Stimulated activated CD4-positive, alpha-beta T cell treated with anti-CD3 and anti-CD28 coated beads, TNF-alpha, amount 100 ng/mL, for 24 hours (primary cell): ENCODE measurements at places on chromosomes 6 and 20.

GRCh38 chr20:54585217-54585616, 109.8 kb downstream of the DOK5 start:
- DNase-seq, result no peak

GRCh38 chr20:36154700-36155628, at the start of gene EPB41L1:
Gene EPB41L1 (plus strand): TSS chr20:36154740. CDS start chr20:36173778, 19,038 bp downstream.
- DNase-seq, result no peak

GRCh38 chr6:168545428-168545827, 104.4 kb downstream of the SMOC2 start:
- DNase-seq, result no peak

DNA sequence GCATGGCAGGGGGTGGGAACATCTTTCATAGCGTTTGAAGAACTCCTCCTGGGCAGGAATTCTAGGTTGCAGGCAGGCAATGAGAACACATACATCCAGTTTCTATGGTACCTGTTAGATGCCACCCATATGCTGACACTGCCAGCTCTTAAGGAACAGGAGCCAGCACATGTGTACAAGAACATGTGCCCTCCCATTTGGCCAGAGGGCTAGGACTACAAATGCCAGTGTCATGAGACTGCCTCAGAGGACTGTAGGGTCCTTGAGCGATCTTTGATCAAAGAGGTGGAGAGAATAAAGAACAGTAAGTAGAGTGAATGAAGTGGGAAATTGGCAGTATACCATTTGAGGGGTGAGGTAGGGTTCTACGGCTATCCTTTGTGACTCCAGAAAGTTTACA, 45.8 kb downstream of the GCLC start:
- no peak for DNase-seq

GRCh38 chr6:149064660-149065015, 252.9 kb upstream of the TAB2 start:
- no peak for DNase-seq

DNA sequence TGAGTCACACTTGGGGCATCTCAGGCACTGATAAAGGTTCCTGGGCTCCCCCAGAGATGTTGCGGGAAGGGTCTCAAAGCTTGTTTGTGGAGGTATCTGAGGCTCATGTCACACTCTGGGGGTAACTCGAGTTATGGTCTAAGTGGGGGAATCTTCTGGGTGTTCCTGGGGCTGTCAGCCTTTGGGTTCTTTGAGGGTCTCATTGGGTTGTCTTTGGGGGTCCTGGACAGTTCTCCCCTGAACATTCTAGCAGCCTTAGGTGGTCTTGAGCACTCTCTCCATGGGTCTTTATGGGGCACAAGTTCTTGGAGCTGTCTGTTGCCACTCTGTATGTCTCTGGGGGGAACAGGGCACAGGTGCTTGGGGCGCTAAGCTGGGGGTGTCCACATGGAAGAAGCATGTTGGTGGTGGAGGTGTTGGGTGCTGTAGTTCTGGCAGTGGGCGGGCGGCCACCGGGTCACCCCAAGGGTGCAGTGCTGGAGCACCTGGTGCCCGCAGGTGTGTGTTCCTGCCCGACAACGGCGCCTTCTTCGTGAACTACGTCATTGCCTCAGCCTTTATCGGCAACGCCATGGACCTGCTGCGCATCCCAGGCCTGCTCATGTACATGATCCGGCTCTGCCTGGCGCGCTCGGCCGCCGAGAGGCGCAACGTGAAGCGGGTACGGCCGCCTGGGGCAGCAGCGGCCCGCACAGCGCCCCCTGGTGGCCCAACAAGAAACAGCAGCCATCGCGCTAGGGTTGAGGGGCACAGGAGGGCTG, 7.1 kb upstream of the CAPN11 start:
- DNase-seq, result peak; percentile 80

- no peak for DNase-seq
Observed at GRCh38 chr6:150546457-150546856, 53.2 kb upstream of the PLEKHG1 start.

DNA sequence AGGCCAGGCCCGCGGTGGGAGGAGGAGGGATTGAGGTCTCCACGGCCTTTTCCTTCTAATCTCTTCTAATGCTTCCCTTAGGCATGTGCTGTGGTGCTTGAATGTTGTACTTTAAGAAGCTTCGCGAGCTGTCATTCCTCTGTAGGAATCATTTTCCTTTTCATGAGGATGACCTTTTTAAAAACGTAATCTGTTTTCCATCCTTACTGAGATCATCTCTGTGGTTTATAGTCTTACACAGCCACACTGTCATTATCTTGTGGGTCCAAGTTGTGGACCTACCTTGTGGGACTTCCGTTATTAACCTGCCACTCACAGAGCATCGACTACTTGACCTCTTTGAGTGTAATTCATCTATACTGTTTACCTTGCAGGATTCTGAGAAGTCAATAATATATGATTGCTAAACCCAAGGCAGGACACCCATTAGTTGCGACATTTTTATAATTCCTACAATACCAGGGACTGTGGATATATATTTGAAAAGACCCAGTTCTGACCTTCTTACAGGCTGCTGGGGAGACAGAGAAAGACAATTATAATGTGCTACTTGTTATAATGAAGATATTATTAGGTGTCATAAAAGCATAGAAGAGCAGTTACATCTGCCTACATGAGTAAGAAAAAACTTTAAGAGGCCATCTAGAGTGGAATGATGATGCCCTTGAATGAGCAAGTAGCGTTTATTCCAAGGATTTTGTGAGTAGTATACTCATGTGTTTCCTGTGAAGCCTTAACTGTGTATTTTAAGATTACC, 842 bp downstream of the SLC25A27 start:
- no peak for DNase-seq

- DNase-seq, result no peak
Observed at GRCh38 chr6:135627092-135627715, 129.7 kb upstream of the AHI1 start.

DNA sequence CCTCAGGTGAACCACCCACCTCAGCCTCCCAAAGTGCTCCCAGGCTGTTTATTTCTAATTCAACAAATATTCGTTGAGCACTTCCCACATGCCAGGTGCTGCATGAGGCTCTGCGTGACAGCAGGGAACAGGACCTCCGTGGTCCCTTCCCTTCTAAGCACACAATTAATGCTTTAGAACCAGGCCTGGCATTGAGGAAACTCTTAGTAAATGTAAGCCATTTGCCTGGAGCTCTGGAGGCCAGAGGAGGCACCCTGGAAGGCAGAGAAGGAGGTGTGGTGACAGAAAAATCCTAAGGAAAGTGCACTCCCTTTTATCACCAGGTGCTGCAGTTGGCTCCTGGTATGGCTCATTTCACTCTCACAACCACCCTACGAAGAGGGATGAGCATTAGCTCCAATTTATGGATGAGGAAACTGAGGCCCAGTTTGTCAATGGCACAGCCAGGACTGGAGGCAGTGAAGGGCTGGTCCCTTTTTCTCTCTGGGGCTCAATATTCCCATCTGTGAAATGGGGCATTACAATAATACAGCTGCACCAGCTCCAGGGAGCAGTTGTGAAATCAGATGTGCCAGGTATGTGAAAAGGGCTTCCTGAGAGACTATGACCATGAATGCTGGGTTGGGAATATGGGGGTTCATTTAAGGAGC, 8.1 kb upstream of the ID1 start:
- no peak for DNase-seq

GRCh38 chr20:3898639-3899038, 9.5 kb downstream of the PANK2 start:
- DNase-seq, result no peak

- no peak for DNase-seq
Observed at GRCh38 chr6:19424853-19425252, 412.3 kb upstream of the ID4 start.

GRCh38 chr6:11263291-11263775, 30.9 kb upstream of the NEDD9 start:
- no peak for DNase-seq

GRCh38 chr6:46972531-46972930, 50.8 kb upstream of the ADGRF5 start:
- no peak for DNase-seq

DNA sequence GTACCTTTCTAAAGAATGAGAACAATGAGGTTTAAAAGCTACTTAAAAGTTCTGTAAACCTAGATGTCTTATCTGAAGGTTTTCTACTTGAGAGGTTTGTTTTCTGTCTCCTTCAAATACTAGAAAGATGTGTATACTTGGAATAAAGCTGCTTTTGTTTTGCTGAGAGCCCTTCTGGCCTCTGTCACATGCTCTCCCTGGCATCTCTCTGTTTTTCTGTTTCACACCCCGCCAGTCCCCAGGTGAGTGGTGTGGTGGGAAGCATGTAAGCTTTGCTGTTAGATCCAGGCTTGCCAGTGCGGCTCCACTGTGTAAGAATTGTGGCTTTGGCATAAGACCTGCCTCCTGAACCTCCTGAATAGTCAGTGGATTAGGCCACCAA, 56.8 kb downstream of the SNX9 start:
- DNase-seq, result no peak

GRCh38 chr6:12099623-12100338, 87.7 kb downstream of the HIVEP1 start:
- DNase-seq, result no peak

DNA sequence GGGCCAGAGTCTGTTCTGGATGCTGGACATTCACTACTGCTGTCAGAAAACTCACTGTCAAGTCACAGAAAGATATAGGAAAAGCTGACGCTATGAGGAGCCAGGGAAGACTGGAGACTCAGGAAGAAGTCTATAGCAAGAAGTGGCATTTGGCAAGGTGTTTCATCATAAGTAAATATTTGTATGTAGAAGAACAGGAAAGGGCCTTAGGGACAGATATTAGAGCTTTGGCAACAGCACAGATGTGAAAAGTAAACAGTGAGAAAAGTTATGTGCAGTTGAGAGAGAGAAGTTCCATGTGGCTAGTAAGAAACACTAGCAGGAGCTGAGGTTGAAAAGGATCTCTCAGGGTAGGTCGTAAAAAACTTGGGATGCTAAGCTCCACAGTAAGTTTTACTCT, 868.9 kb downstream of the PHF3 start:
- DNase-seq, result no peak

DNA sequence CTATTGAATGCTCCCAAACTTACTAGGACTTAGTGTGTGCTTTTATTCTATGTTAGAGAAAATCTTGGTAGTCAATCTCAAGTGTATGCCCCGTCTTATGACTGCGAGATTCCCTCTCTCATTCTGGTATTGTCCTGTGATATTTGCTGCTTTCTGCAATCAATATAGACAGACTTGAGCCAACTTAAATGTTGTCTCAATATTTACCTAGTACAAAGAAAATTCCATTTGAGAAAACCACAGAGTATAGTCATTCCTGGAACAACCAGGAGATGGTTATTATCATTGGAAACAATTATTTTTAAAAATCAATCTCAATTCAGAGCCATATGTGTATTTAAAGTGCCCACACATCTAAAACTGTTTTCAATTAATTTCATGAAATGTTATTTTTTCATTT, 330.0 kb downstream of the NRN1 start:
- DNase-seq, result no peak

GRCh38 chr20:44641325-44641724, 10.2 kb downstream of the ADA start:
- DNase-seq, result no peak

DNA sequence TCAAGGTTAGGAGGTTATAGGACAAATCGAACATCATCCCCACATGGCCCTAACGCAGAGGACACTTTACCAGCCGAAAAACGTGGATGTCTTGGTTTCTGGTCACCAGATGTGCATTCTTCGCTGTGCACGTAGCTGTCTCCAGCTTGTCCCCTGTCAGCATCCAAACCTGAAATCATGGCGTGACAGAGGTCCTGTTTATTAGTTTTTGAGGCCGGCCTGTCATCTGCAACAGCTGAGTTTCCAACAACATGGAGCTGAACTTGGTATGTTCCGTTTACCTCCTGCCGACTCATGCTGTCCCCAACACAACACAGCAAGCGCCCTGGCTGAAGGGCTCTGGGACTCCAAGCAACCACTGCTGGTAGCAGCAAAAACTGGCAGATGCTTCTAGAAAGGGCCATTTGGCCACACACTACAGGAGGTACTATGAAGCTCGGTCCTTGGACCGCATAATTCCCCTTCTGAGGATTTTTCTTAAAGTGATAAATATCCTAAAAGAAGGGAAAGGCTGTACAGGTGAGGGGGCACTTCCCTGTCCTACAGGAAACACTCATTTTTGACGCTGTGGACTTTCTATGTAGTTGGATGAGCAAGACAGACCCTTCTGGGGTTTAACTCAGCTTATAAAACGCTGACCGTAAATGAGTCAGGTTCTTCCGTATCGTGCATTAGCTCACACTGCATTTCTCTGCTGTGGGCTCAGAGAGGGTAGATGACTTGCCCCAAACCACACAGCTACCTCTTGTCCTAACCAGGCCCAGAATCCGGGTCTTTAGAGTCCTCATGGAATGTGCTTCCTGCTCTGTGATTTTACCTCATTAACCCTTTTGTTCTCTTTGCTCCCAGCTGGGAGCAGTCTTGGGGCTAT, 79.7 kb upstream of the NFATC2 start:
- DNase-seq, result no peak

DNA sequence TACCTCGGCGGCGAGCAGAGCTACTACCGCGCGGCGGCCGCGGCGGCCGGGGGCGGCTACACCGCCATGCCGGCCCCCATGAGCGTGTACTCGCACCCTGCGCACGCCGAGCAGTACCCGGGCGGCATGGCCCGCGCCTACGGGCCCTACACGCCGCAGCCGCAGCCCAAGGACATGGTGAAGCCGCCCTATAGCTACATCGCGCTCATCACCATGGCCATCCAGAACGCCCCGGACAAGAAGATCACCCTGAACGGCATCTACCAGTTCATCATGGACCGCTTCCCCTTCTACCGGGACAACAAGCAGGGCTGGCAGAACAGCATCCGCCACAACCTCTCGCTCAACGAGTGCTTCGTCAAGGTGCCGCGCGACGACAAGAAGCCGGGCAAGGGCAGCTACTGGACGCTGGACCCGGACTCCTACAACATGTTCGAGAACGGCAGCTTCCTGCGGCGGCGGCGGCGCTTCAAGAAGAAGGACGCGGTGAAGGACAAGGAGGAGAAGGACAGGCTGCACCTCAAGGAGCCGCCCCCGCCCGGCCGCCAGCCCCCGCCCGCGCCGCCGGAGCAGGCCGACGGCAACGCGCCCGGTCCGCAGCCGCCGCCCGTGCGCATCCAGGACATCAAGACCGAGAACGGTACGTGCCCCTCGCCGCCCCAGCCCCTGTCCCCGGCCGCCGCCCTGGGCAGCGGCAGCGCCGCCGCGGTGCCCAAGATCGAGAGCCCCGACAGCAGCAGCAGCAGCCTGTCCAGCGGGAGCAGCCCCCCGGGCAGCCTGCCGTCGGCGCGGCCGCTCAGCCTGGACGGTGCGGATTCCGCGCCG, 994 bp downstream of the FOXC1 start:
- no peak for DNase-seq

- no peak for DNase-seq
Observed at GRCh38 chr6:81694855-81695254, 57.6 kb downstream of the TENT5A start.

GRCh38 chr6:32176476-32177182, 745 bp upstream of the AGPAT1 start:
- DNase-seq, result no peak

DNA sequence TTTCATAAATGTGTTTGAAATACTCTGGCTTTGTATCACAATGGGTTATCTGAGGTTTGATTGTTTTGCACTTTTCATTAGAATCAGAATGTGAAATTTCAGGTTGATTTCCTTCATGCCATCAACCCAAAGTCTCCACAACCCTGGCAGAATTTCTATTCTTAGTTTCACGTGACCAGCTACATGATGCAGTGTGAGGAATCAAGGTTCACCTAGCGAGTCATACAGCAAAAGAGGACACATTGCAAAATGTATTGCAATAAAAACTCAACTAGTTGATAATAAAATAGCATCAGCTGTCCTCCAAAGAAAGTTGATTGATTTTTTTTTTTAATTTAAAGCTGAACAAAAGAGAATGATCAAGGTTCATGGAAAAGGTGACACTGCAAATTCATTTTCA, 2.2 kb downstream of the HAO1 start:
- no peak for DNase-seq
